Body of pancreas (tissue), 4 donors: ENCODE measurements at places on chromosomes 12 and 14. TPM values are rescaled to one million over a fixed set of nuclear protein-coding genes. Genes with fewer than 3 reads are reported as not detected.

The EIF2S3B gene
- total RNA-seq = not detected

DNA sequence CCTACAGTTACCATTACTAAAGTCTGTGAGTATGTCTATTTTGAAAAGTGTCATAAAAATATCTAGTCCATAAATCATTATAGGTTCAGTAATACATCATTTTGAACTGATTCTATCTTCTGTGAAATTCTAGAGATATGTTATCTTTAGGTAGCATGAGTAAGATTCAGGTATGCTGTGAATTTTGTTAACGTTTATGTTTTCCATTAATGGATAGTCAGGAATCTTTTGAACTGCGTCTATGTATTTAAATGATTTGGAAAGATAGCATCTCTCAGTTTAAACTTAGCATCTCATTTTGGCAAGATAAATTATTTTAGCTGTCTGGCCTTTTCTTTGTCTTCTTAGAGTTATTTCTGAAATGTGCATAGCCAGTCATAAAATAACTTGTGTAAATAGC lies 8.3 kb downstream of the ALG10B start:
- H3K27me3 ChIP-seq = no peaks in the 10 kb centered on the region
- no peak for DNase-seq
- H3K36me3 ChIP-seq = no peaks in the 10 kb centered on the region
- no peak overlapping the region for H3K4me3 ChIP-seq

GRCh38 chr12:78316136-78316535 lies 485.4 kb downstream of the NAV3 start:
- no peak overlapping the region for H3K4me3 ChIP-seq
- no peaks in the 10 kb centered on the region for H3K4me1 ChIP-seq
- no peak overlapping the region for H3K27ac ChIP-seq
- H3K27me3 ChIP-seq = no peaks in the 10 kb centered on the region
- H3K36me3 ChIP-seq = no peaks in the 10 kb centered on the region

DNA sequence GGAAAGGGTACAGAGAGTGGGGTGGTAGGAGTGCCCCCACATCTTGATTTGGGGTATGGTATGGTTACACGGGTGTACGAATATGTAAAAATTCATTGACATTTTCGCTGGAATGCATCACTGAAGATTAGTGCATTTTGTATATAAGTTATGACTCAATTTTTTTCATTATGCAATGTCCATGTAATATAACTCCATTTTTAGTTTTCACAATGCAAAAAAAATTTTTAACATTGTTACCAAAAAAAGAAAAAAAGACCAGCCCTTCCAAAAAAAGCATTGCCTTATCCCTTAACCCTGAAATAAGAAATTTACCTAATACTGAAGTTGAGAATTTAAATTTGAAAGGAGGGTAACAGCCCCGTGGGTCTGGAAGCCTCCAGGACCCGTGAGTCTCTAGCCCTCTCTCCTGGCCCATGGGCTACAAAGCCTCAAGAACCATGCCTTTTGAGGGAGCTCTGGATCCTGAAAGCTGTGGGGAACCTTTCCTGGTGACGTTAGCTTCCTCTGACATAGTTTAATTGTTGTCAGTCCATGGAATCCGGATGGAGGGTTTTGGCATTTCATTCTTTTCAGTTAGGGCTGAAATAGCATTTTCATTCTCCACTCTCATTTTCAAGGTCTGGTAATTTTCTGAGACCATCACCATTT lies 55.6 kb upstream of the ACTN1 start:
- H3K4me3 ChIP-seq = no peak overlapping the region
- H3K27ac ChIP-seq = no peak overlapping the region
- H3K27me3 ChIP-seq = no peaks in the 10 kb centered on the region
- no peaks in the 10 kb centered on the region for H3K4me1 ChIP-seq
- DNase-seq = no peak
- no peaks in the 10 kb centered on the region for H3K36me3 ChIP-seq
